Ovary (tissue), 10 donors: ENCODE measurements at places on chromosomes 5 and 9. TPM values are rescaled to one million over a fixed set of nuclear protein-coding genes. Genes with fewer than 3 reads are reported as not detected.

DNA sequence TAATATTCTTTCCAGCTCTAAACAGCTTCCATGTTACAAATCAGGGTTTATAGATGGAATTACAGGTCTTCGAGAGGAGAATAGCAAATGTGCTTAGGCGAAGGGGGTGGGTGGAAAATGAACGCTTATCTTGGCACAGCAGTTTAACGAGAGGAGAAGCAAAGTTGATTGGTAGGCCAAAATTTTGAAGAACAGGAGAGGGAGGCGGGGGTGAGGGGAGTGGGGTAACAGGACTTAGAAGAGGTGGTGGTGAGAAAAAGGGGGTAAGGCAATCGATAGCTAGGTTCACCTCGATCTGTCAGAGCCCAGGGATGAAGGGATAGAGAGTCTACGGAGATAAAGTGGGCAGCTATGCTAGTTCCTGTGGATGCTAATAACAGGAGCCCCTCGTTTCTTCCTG lies 764 bp downstream of the ANKRA2 start:
- no peak for DNase-seq
- H3K4me3 ChIP-seq, result peak overlapping the region; percentile 63
- peak overlapping the region; percentile 89 for H3K27ac ChIP-seq

PCDHB7 gene
- 5.1 TPM for total RNA-seq

GRCh38 chr9:87792831-87793288 lies 66.9 kb downstream of the CTSL start:
- no peak overlapping the region for H3K4me3 ChIP-seq
- no peaks in the 10 kb centered on the region for H3K27me3 ChIP-seq
- H3K36me3 ChIP-seq, result no peaks in the 10 kb centered on the region
- no peaks in the 10 kb centered on the region for H3K4me1 ChIP-seq
- no peak overlapping the region for H3K27ac ChIP-seq

DNA sequence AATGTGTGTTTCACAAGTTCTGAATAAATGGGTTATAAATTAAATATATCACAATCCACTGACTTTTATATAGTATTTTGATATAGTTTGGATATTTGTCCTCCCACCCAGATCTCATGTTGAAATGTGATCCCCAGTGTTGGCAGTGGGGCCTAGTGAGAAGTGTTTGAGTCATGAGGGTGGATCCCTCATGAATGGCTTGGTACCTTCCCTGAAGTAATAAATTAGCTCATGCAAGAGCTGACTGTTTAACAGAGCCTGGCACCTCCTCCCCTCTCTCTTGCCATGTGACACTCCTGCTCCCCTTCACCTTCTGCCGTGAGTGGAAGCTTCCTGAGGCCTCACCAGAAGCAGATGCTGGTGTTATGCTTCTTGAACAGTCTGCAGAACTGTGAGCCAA lies 127.9 kb upstream of the PALM2AKAP2 start:
- no peaks in the 10 kb centered on the region for H3K4me1 ChIP-seq
- H3K36me3 ChIP-seq, result no peaks in the 10 kb centered on the region
- H3K4me3 ChIP-seq, result no peak overlapping the region
- DNase-seq, result no peak
- H3K27ac ChIP-seq, result no peak overlapping the region
- no peaks in the 10 kb centered on the region for H3K27me3 ChIP-seq

SPATA31C1 gene
- not detected for total RNA-seq

IL3 gene
- not detected for total RNA-seq

DNA sequence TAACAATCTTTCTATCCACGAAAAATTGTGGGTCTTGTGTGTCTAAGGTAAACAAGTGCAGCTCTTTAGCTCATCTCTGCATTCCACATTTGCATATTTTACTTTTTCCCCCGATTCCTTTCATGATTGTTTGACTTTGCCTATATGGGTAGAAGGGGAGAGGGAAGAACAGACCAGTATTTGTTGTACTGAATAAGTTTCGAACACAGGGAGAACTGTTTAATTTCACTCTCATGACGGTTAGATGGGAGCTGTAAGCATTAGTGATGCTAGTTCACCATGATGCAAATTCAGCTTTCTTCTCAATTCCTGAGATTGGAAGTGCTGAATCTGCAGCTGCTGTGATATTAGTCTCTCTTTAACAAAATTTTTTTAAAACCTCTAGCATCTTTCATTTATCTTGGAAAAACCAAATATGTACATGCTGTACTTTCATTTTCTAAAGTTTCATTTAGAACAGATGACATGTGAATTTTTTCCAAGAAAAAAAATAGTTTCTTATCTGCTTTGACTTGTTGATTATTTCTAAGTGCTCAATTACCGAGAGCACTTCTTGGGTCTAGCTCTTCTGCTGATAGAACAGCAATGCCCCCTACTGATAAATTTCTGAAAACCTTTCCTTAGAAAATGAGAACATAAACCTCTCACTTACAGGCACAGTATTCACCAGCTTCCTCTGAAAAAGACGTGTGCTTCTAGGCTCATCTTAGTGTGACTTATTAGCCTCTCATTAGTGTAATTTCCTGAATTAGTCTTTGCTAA lies 149.5 kb downstream of the BAAT start:
- H3K4me3 ChIP-seq, result no peak overlapping the region
- no peaks in the 10 kb centered on the region for H3K4me1 ChIP-seq
- H3K27me3 ChIP-seq, result no peaks in the 10 kb centered on the region
- no peaks in the 10 kb centered on the region for H3K36me3 ChIP-seq
- H3K27ac ChIP-seq, result no peak overlapping the region
- DNase-seq, result no peak

DNA sequence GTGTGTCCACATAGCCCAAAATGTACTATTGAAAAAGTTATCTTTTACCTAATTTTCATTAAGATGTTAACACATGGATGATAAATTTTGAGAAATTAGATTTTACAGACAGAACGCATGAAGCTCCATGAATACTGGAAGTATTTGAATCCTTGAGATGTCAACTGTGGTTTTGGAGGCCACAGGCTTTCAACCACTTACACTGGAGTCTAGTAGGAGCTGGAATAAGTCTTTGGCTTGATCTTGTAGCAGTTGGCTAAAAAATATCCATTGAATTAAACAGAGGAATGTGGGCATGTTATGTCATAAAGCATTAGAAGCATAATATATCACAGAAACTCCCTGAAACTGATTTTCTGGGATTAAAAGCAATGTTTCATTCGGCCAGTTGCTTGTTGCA lies 52.9 kb downstream of the CAMK4 start:
- H3K36me3 ChIP-seq, result no peaks in the 10 kb centered on the region
- no peak overlapping the region for H3K4me3 ChIP-seq
- no peak for DNase-seq
- H3K27ac ChIP-seq, result no peak overlapping the region
- no peaks in the 10 kb centered on the region for H3K27me3 ChIP-seq
- no peaks in the 10 kb centered on the region for H3K4me1 ChIP-seq

- no peaks in the 10 kb centered on the region for H3K27me3 ChIP-seq
- DNase-seq, result no peak
- H3K27ac ChIP-seq, result no peak overlapping the region
- no peak overlapping the region for H3K4me3 ChIP-seq
These were observed 9.9 kb downstream of the LCN1 start for GRCh38 chr9:135531096-135531495.

IL7R gene
- total RNA-seq, result 3.2 TPM

DNA sequence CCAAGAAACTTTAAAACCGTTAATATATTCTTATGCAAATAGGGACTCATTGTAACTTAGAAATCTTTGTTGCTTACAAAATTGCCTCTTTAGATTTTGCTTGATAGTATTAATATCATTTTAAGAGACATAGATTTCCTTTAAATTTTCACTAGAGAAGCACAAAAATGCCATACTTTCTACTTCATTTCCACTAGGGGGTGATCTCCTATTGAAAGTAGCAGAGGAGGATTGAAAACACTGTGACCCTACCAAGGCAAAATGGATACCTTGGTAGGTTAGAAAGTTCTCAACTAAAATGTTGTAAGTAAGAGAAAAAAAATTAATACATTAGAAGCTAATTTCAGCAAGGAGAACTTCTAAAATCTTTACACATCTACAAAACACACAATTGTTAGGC lies 204.9 kb downstream of the CHSY3 start:
- H3K4me3 ChIP-seq, result no peak overlapping the region
- no peaks in the 10 kb centered on the region for H3K27me3 ChIP-seq
- H3K27ac ChIP-seq, result no peak overlapping the region
- no peaks in the 10 kb centered on the region for H3K36me3 ChIP-seq
- no peaks in the 10 kb centered on the region for H3K4me1 ChIP-seq
- no peak for DNase-seq

DNA sequence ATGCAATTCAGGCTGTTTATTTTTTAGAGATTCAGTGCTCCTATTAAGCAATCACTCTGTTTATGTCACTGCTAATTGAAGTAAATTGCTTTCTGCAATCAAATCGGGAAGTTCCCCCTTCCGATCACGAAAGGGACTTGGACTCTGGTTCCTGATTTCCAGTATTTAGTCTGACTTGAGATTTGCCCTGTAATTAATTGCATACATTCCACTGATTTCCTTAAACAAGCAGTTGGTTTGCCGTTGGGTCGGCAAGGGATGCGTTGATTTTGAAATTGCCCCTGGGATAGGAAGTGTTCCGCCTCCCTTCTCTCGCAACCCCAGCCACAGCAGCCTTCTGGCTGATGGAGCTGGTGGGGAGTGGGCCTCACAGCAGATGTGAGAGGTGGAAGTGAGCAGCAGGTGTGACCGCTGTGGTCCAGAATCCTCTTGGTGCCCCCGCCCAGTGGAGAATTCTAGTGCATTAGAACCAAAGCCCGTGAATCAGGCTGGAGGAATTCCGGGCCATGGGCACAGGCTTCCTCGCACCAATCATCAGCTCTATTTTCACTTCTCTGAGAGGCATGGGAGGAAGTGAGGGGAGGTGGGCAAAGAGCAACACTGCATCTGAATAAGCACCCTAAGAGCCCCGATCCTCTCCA lies 102.5 kb downstream of the SPRY4 start:
- H3K36me3 ChIP-seq, result no peaks in the 10 kb centered on the region
- no peaks in the 10 kb centered on the region for H3K27me3 ChIP-seq
- no peaks in the 10 kb centered on the region for H3K4me1 ChIP-seq
- no peak for DNase-seq

FOXD4 gene
- 0.12 TPM for total RNA-seq

BOD1 gene
- total RNA-seq, result 63.0 TPM

CDO1 gene
- total RNA-seq, result 17.3 TPM

GRCh38 chr9:137381501-137382443 lies 41.2 kb downstream of the EXD3 start:
- H3K27ac ChIP-seq, result no peak overlapping the region
- peak; percentile 14 for DNase-seq
- no peak overlapping the region for H3K4me3 ChIP-seq
- no peaks in the 10 kb centered on the region for H3K27me3 ChIP-seq
- no peaks in the 10 kb centered on the region for H3K4me1 ChIP-seq
- no peaks in the 10 kb centered on the region for H3K36me3 ChIP-seq

- no peak overlapping the region for H3K27ac ChIP-seq
- no peak for DNase-seq
- no peak overlapping the region for H3K4me3 ChIP-seq
- H3K36me3 ChIP-seq, result no peaks in the 10 kb centered on the region
- H3K27me3 ChIP-seq, result no peaks in the 10 kb centered on the region
- H3K4me1 ChIP-seq, result no peaks in the 10 kb centered on the region
These were observed 97.3 kb upstream of the IQGAP2 start for GRCh38 chr5:76305775-76306174.

DNA sequence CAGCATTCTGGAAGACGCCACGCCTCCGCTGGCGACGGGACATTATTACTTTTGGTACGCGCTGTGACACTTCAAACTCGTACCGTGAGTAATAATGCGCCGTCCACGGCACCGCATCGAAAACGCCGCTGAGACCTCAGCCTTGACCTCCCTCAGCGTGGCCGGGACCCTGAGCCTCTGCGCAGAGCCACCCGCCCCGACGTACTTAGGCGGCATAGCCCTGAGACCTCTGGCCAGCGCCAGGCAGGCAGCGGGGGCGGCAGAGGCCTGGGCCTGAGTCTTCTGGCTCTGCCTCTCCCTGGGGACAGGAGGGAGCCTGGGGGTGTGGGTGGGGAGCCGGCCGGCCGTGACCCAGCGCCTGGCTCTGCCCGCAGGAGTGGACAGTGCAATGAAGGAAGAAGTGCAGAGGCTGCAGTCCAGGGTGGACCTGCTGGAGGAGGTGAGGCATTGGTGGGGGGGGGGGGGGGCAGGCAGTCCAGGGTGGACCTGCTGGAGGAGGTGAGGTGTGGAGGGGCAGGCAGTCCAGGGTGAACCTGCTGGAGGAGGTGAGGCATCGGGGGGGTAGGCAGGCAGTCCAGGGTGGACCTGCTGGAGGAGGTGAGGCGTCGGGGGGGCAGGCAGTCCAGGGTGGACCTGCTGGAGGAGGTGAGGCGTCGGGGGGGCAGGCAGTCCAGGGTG lies 8.0 kb downstream of the EGFL7 start:
- no peaks in the 10 kb centered on the region for H3K4me1 ChIP-seq
- peaks cover 3% of the 10 kb centered on the region for H3K27me3 ChIP-seq
- no peaks in the 10 kb centered on the region for H3K36me3 ChIP-seq
- H3K27ac ChIP-seq, result no peak overlapping the region
- no peak for DNase-seq

- H3K4me3 ChIP-seq, result no peak overlapping the region
- H3K4me1 ChIP-seq, result no peaks in the 10 kb centered on the region
- H3K36me3 ChIP-seq, result no peaks in the 10 kb centered on the region
- H3K27ac ChIP-seq, result no peak overlapping the region
- no peak for DNase-seq
- peaks cover 2% of the 10 kb centered on the region for H3K27me3 ChIP-seq
These were observed 513.0 kb downstream of the TMEM38B start for GRCh38 chr9:106207298-106207697.

DAB2 gene
- 46.4 TPM for total RNA-seq

CNTFR gene
- total RNA-seq, result 2.0 TPM

GRCh38 chr9:27683181-27683580 lies 109.9 kb upstream of the C9orf72 start:
- no peaks in the 10 kb centered on the region for H3K27me3 ChIP-seq
- H3K4me3 ChIP-seq, result no peak overlapping the region
- no peaks in the 10 kb centered on the region for H3K4me1 ChIP-seq
- DNase-seq, result no peak

RNF208 gene
- 6.5 TPM for total RNA-seq

DNA sequence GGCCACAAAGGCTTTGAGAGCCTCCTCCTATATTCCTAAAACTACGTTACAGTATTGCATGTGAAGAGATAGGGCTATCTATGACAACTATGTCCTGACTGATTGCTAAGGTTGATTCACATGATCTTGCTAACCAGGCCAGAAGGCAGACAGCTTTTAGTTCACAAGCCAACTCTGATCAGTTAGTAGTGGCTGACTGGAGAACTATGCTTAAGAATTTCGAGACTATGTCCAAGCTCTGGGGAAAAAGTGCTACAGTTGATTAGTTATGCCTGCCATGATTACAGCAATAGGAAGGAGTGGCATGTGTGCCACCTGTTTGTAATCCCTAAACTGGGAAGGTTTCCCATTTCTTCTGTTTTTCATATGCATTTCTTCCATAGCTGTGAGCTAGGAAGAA lies 223.4 kb downstream of the DOCK8 start:
- no peak for DNase-seq
- peaks cover 6% of the 10 kb centered on the region for H3K4me1 ChIP-seq
- no peaks in the 10 kb centered on the region for H3K36me3 ChIP-seq
- no peak overlapping the region for H3K4me3 ChIP-seq
- H3K27ac ChIP-seq, result no peak overlapping the region
- H3K27me3 ChIP-seq, result no peaks in the 10 kb centered on the region
